Epithelial cell of prostate (primary cell): ENCODE measurements at places on chromosomes 5 and 9.

DNA sequence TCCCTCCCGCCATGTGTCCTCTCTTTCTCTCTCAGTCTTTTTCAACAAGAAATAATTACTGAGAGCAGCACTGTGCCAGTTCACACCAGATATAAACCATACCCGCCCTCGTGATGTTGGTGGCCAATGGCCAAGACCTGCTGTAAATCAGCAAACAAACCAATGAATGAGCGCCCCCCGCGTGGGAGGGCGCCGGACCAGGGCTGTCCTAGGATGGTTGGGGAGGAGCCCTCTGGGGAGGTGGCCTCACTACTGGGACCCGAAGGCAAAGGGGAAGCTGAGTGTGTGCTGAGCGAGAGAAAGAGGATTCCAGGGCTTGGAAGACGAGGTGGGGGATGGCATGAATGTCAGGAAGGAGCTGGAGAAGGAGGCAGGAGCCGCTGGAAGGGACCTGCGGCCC, 51.2 kb upstream of the BARHL1 start:
- DNase-seq = no peak

- DNase-seq = no peak
These were observed 188.4 kb downstream of the SNCAIP start for GRCh38 chr5:122500245-122501088.

DNA sequence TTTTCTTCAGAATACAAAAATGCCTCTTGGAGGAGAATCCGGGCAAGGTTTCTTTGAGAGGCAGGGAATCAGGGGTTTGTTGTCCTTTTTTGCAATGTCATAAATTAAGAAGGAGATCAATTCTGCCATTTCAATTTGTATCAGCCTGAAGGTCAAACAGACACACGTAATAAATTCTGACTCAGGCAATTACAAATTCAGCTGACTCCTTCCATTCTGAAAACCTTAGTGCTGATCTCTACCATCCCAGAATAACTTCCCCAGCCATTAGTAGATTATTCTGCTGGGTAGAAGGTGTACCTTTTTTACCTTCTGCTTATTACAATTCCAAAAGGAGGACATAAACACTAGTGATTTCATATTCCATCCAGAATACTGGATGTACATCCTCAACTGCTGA, 516.6 kb downstream of the AGTPBP1 start:
- no peak for DNase-seq

DNA sequence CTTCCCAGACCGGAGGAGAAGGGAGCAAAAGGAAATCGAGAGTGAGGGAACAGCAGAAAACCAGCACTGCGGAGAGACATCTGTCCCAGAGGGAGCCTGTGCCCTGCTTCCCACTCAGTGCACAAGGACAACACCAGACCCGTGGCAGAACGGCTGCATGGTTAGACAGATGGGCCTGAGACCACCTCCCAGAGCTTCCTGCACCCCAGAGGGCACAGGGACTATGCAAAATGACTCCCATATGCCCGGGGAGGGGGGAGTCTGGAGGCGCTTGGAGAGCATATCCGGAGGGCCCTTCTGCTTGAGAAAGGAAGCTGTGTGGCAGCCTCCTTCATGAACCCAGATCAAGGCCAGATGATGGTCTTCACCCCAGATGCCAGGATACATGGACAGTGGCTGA, 26.6 kb downstream of the TLX3 start:
- no peak for DNase-seq

DNA sequence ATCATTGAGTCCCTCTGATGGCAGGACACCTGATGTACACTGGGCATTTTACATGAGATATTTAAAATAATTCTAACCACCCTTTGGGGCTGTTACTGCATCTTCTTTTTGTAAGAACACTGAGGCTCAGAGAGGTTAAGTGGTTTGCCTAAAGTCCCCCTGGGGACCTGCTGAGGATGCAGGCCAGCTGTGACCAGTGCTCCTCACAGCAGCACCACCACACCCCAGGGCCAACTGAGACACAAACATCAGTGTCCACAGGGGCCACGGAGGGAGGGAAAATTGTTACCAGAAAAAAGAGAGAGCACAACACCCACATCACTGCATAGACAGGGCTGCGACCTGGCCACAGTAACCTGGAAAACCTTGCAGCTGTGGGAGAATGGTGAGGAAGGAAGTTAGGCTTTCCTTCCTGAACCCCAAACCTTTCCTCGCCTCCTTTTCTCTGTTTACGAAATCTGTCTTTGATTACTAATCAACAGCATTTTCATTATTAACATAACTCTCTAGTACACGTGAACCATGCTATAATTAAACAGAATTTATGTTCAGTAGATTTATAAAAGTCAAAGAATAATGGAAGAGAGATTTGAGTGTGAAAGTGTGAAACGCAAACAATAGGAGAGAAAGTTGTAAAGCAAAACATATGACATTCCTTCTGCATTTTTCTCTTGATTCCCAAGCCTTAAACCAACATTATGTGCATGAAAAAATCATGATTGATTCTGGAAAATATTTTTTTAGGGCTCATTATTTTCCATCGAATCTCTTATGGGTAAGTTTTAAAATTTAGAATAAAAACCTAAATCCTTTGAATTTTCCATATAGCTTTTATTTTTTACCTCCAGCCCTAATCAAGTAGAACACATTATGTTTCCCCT, 228.1 kb upstream of the DAPK1 start:
- DNase-seq = no peak

GRCh38 chr9:78296201-78296892, 578 bp upstream of the PSAT1 start:
- DNase-seq = no peak

GRCh38 chr9:112076814-112077213, 98.3 kb downstream of the SUSD1 start:
- no peak for DNase-seq

DNA sequence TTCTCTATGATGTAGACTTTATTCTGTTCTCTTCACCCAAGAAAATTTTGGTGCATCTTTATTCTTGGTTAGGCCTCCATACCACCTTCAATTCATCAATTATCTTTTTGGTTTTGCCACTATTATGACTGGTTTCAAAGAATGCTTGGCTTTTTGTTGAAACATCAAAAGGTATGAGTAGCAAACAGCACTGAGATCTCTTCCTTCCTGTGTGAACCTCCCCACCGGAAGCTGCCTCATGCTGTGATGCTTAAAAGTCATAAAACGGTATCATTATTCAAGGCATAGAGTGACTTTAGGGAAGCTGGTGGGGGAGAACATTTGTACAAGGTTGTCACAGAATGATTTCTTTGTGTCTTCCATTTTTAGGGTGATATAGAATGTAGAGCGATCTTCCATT, 70.6 kb downstream of the IQGAP2 start:
- DNase-seq = no peak

DNA sequence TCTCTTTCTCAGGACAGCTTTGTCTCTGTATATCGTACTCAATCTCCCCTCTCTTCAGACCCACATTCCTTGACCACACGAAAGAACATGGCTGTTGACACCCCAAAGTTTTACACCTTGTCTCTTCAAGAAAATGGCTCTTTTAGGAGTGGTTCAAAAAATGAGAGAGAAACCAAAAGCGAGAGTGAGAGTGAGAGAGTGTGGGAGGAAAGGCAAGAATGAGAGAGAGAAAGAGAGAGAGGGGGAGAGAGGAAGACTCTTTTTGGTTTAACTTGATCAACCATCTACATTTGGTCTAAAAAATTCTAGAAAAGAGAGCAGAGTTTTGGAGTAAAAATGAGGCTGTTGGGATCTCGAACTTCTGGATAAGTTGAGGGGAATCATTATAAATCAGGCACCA, 581.8 kb upstream of the WWC1 start:
- DNase-seq = no peak

GRCh38 chr9:1879501-1879900, 135.6 kb upstream of the SMARCA2 start:
- DNase-seq = no peak

- DNase-seq = no peak
These were observed 278.3 kb downstream of the PDE4D start for GRCh38 chr5:59615272-59615671.

DNA sequence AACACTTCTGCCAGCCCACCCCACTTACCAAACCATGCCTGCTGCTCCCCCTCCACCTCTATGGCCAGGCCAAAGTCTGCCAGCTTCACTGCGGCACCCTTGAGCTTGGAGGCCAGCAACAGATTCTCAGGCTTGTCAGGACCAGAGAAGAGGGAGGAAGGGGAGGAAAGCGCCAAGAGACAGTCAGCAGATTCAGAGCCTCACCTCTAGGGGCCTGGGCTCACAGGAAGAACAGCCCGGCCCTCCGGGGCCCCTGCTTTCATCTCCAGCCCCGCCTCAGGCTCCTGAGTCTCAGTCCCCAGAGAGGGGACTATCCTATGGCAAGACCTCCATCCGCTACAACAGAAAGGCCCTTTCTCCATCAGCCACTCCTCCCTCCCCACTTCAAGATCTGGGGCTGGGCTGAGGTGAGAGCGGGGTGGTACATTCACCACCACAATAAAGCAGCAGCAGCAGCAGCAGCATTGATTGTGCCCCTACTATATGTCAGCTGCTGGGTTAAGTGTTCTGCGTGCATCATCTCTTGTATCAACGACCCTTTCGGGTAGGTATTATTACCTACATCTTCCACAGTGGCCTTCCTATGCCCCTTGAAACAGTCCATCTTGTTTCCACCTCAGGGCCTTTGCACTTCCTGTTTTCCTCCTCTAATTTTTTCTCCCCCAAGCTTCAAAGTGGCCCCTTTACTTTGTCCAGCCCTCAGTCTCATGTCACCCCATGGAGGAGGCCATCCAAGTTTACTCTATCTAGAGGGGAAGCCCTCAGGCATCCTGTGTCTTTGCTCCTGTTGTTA, 36.0 kb downstream of the CAMK2A start:
- no peak for DNase-seq
